ENCODE measurements at places on chromosomes 16 and 17.

GRCh38 chr17:6470751-6471521 lies 26.7 kb downstream of the PIMREG start:
- DNase-seq, result no peak

GRCh38 chr17:30996486-30996885 lies 25.6 kb downstream of the RNF135 start:
- no peak for DNase-seq

DNA sequence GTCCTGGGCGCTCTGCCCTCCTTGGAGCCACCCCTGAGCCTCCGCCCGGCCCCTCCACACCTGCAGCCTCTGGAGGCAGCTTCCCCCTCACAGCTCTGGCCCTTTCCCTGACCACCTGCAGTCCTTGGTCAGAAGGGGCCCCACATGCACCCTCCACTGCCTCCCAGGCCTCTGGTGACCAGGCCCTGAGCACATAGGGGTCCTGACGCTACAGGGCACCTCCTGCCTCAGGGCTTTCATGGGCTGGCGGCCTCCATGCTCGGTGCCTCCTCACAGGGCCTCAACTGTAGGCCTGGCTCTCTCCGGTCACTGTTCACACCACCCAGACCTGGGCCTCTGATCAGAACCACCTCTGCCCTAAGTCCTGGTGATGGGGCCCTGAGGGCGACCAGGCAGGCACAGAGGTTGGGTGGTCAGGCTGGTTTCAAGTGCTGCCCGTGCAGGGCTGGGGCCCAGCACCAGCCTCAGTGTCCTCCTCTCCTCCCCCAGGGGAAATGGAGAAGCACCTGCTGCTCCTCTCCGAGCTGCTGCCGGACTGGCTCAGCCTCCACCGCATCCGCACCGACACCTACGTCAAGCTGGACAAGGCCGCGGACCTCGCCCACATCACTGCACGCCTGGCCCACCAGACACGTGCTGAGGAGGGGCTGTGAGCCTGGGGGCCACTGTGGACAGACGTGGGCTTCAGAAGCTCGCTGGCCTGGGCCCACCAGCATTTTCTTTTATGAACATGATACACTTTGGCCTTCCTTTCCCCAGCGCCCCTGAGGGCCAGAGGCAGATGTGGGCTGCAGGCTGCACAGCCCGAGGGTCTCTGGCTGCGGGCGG lies 3.9 kb downstream of the APRT start:
- no peak for DNase-seq

DNA sequence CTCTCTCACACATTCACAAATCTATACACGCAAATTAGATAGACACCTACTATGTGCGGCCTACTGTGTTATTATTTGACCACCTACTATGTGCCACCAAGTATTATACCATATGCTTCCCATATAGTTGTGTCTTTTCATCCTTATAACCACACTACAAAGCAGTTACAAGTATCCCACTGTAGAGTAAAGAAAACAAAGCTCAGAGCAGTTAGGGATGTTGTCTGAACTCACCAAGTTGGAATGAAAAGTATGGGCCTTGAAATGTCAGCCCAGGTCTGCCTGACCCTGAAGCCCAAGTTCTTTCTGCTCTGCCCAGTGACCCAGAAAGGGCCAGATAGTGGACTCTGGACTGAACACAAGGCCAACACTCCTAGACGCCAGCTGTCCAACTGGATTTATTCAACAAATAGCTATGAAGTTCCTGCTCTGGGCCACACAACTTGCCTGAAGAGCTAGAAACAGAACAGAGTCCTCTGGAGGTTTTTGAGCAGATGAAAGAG lies 8.5 kb downstream of the KRT37 start:
- DNase-seq, result no peak

- no peak for DNase-seq
These were observed 32.9 kb downstream of the SLC7A5 start for GRCh38 chr16:87836346-87836843.

DNA sequence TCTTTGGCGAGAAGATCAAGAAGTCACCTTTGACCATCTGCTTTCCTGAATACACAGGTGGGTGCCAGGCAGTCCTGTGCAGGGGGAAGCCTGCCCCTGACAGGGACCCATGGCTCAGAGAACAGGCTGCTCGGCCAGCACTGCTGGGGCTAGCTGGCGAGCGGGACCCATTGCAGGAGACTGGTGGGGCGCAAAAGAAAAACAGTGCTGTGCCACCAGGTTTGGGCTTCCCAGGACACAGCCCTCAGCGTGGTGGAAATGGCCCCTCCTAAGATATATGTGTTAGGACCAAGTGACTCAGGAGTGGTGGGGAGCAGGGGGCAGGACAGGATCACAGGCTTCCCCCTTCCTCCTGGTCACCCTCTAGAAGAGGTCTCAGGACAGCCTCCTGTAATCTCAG lies 73.9 kb downstream of the AMFR start:
- DNase-seq, result no peak

GRCh38 chr17:14605267-14605599 lies 304.4 kb downstream of the HS3ST3B1 start:
- DNase-seq, result no peak

DNA sequence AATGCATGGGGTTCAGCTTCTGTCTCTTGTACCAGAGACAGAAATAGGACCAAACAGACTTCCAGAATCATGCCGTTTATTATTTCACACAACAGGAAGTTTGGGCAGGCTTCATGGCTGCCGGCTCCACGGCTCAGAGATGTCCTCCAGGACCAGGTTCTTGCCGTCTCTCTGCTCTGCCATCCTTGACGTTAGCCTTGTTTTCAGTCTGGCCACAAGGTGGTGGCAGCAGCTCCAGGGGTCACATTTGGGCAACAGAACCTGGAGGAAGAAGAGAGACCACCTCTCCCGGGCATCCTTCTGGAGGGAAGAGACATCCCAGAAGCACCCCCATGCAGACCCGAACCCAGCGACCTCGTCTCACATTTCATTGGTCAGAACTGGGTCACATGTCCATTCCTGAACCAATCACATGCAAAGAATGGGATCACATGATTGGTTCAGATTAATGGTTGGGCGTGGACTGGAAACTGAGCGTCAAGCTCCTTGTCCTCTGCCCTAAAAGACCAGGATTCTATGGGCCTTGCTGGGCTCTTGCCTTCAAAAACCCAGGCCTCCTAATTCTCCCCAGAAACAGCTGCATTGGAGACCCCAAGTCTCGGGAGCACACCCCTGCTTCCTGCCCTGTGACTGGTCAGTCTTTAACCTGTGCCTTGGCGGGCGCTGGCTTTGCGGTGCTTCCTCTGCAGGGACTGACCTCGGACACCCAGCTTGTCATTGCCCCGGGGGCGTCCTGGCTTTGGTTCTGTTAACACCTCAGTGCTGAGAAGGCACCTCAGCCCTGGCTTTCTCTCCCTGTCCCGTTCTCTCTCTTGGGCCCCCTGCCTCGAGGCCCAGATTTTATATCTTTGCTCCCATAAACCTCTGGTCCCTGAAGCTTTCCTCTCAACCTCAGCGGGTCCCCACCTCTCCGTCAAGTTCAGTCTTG lies 63.3 kb downstream of the IRF8 start:
- DNase-seq, result no peak

GRCh38 chr17:14072881-14073280 lies 3.6 kb downstream of the COX10 start:
- no peak for DNase-seq

DNA sequence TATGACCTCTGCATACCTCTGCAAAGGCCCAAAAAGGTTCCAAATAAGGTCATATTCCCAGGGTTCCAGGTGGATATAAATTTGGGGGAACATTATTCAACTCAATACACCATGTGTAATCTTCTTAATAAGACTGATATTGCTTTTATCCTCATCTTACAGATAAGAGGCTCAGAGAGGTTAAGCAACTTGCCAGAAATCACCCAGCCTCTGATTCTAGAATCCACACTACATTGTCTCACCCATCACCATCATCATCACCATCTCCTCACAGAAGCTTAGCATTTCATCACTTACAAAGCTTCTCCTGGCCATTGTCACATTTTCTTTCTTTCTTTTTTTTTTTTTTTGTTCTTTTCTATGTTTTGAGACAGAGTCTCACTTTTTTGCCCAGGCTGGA lies 15.4 kb upstream of the KIFC3 start:
- no peak for DNase-seq

GRCh38 chr16:82848013-82848412 lies 221.2 kb downstream of the CDH13 start:
- DNase-seq, result no peak

DNA sequence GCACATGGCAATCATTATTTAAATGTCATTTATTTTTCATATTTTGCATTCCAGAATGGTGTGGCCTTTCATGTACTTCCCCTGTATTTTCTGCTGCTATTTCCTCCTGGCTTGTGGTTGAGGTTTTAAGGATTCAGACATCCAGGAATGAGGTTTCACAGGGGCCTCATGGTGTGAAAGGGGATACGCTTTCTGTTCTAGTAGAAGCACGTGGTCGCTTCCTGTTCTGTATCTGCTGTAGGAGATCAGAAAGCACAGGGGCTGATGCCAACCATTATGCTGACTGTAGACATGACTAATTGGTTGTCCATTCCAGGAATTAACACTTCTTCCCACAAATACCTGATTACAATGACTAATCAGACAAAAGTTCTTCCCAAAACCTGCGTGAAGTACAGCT lies 405.9 kb downstream of the SHISA9 start:
- DNase-seq, result no peak

DNA sequence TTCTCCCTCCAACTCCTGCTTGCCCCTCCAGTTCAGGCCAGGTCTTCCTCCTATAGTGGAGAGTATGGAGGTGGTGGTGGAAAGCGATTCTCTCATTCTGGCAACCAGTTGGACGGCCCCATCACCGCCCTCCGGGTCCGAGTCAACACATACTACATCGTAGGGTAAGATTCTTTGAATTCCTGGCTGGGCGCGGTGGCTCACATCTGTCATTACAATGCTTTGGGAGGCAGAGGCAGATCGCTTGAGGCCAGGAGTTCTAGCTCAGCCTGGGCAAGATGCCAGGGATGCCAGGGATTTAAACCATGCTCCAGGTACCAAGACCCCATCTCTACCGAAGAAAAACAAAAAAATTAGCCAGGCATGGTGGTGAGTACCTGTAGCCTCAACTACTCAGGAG lies 1.4 kb downstream of the ZG16 start:
- DNase-seq, result no peak

GRCh38 chr17:81509207-81509971 lies 3.2 kb downstream of the ACTG1 start:
- peak; percentile 37 for DNase-seq

DNA sequence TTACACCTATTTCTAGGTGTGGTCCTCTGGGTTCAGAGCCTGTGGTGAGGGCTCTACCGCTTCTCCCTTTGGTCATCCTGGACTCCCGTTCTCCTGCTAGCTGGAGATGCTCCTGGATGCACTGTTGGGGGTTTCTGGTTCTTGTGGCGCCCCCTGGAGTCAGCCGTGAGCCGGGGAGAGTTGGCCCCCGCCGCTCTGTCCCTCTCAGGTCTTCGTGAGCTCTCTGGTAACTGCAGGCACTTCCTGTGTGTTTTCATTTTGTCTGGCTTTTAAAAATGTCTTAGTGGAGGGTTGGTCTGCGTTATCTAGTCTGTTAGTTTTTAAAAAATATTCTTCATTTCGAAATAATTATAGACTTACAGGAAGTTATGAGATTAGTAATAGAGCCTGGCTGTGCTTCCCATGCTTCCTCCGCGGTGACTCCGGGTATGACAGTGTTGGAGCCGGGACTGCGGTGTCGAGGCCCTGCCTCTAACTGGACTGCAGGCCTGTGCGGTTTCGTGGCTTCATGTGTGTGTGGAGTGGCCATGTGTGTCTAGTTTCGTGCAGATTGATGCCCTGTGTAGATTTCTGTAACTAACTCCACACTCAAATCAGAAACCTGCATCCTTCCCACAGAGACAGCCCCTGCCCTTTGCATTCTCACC lies 78.0 kb upstream of the ZNF750 start:
- peak; percentile 67 for DNase-seq

- no peak for DNase-seq
These were observed at the start of gene KRTAP4-6 for GRCh38 chr17:41140360-41141131. KRTAP4-6 (minus strand) TSS chr17:41140544; CDS start chr17:41140487, 57 bp downstream.

DNA sequence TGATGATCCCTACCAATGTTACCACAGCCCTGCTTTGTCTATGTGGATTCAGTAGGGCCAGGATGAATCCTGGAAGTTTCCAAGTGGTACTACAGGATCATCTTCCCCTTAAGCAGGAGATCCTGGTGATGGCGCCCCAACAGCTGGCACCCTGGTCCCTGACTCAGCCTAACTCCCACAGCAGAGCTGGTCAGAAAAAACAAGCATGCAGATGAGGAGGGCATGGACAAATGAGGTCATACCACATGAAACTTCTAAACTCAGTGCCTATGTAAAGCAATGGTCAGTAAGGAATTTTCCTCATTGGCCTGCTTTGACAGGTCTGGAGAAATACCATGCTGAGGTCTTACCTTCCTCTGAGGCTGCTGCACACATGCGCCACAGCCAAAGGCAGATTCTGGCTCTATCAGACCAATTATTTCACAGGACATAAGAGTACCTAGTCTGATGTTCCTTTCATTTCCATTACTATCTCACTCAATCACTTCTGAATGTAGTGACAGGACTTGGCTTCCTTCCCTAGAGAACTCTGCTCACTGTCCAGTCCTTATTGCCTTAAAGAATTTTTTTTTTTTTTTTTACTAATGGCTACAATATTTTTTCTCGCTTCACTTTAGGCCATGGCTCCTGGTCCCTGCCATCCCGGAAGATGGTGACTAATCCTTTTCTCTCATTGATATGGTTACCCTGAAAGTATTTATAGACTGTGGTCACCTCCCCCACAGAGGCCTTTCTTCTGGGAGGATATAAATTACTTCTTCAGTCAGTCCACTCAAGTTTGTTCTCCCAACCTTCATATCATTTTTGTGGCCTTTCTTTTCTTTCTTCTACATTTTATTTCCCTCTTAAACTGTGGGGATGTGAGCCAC lies 525.2 kb upstream of the PSMD7 start:
- no peak for DNase-seq

DNA sequence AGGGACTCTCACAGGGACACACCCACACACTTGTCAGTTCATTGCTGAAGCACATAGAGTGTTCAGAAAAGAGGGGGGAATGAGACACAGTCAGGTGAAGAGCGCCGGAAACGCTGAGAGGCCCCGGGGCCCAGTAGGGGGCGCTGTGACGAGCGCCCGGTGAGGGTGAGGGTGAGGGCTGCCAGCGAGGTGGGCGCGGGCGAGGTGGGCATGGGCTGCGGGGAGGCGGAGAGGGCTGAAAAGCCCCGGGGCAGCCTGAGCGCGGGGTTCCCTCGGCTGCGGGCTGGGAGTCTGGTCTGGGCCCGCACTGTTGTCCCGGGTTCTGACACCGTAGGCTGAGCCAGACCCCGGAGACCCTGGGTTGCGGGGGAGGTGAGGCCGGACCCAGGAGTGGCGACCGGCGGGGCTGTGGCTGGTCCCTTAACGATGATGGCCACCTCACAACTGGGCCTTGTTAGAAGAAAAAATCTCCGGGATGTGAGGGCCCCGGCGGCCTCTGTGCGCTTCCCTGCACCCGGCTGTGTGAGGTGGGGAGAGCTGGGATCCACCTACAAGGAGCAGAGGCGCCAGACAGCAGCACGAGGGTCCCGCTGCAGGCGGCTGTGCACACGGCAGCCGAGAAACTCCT lies 91.4 kb downstream of the C16orf78 start:
- DNase-seq, result peak; percentile 60

DNA sequence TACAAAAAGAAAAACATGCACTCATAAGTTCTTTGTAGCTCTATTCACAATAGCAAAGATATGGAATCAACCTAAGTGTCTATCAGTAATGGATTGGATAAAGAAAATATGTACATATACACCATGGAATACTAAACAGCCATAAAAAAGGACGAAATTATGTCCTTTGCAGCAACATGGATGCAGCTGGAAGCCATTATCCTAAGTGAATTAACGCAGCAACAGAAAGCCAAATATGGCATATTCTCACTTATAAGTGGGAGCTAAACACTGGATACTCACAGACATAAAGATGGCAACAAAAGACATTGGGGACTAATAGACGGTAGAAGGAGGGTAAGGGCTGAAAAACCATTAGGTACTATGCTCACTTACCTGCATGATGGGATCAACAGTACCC lies 5.8 kb downstream of the CMC2 start:
- DNase-seq, result no peak

Data from CD4-positive, alpha-beta T cell treated with Interleukin-17A for 4 hours (primary cell).